ENCODE measurements at places on chromosomes 3 and 15.

DNA sequence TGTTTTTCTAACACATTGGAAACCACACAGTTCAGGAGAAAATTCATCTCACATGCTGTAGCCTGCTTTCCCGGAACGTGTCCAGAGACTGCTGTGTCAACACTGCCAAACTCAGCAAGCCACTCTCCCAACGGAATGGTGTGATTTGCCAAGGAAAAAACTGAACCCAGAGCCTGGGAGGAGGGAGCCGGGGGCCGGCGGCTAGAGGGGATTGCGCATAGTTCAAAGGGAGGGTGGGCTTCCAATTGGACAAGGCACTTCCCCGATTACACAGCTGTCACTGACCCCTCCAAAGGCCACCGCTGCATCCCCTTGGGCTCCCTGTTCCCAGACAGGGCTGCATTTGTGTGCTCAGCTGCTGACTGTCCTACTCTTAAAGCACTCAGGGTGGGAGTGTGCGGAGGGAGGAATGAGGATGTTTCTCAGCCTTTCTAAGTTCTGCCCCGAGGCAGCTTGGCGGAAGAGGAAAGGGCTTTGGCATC is 256.2 kb downstream of the ZNF621 start:
- no peak for DNase-seq

DNA sequence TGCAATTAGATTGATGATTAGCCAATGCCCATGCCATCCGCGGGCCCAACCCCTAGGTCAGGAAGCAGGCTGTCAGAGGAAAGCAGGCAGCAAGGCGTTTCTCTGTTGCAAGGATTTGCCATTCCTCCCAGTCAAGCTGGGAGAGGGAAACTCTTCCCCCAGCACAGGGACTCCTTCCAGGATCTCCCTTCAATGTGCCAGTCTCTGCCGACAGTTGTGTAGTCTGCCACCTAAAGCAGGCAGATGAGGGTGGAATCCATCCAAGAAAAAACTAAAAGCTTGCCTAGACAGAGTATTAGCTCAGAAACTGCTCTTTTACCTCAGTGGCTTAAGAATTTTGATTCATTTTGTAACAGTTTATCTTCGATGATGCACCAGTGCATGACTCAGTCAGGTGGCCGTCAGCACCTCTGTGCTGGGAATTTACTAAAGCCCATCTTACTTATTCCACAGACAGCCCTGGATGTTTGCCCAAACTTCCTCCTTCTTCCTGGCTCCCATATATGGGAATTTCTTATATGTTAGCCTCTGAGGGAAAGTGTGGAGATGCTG is 501.5 kb upstream of the THBS1 start:
- no peak for DNase-seq

DNA sequence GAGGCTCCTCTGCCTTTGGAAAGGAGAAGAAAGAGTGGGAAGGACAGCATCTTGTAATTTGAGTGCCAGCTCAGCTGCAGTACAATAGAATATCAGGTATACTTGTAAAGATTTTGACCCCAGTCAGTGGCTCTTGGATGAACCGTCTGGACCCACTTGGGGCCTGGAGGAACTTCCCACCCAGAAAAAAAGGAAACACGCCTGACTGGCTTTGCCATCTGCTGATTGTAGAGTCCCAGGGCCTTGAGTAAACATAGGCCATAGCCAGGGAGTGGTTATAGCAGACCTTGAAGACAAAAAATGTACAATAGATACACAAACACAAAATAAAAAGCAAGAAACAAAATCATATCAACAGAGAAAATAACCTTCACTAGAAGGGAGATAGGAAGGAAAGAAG is 112.1 kb downstream of the GOLIM4 start:
- no peak for DNase-seq

DNA sequence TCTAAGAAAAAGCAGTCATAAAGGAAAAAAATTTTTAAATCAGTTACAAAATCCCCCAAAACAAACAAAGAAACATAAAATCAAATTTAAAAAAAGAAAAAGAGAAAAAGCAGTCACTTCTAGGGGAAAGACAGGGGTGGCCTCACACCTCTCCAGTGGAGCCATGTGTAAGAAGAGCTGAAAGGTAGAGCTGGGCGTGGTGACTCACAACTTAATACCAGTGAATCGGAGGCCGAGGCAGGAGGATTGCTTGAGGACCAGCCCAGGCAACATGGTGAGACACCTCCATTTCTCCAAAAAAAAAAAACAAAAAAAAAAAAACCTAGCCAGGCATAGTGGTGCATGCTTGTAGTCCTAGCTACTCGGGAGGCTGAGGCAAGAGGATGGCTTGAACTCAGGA is 14.7 kb downstream of the MESD start:
- DNase-seq = no peak

GRCh38 chr15:99565049-99565298 is 810 bp upstream of the MEF2A start:
- no peak for DNase-seq

- DNase-seq = no peak
These were observed 188.6 kb downstream of the NLGN1 start for GRCh38 chr3:173586166-173586565.

- no peak for DNase-seq
These were observed 45.2 kb upstream of the CCDC80 start for GRCh38 chr3:112685956-112686799.

DNA sequence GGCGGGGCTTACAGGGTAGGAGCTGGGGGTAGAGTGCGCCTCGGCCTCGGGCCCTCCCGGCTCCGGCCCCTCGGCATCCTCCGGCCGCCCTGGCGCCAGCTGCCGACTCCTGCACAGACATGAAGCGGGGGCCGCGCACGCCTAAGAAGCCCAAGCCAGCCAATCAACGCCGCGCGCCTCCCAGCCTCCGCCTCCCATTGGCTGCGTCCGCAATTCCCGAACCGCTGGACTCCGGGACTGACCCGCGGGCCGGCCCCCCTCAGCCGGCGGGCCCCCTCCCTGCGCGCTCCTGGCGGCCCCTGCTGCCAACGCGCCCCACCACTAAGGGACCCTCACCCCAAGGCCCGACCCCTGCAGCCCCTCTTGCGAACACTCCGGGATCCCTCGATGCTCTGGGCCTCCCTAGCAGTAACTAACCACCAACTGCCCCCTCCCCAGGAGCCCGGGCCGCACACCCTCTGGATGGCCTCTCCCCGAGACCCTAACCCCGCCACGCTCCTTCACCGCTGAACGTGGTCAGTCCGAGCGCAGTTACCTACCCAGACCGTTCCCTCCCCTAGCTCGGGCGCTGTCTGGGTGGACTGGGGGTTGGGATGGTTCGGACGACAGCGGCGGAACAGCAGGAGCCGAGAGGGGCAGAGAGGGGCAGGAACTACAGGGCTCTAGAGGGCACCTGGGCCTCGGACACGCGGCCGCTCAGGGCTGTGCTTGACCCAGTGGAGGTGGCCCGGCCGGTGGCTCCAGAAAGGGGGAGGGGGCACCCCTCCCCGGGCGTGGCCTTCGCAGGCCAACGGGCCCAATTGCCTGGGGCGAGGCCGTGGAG is 5.0 kb downstream of the GATA2 start:
- no peak for DNase-seq

DNA sequence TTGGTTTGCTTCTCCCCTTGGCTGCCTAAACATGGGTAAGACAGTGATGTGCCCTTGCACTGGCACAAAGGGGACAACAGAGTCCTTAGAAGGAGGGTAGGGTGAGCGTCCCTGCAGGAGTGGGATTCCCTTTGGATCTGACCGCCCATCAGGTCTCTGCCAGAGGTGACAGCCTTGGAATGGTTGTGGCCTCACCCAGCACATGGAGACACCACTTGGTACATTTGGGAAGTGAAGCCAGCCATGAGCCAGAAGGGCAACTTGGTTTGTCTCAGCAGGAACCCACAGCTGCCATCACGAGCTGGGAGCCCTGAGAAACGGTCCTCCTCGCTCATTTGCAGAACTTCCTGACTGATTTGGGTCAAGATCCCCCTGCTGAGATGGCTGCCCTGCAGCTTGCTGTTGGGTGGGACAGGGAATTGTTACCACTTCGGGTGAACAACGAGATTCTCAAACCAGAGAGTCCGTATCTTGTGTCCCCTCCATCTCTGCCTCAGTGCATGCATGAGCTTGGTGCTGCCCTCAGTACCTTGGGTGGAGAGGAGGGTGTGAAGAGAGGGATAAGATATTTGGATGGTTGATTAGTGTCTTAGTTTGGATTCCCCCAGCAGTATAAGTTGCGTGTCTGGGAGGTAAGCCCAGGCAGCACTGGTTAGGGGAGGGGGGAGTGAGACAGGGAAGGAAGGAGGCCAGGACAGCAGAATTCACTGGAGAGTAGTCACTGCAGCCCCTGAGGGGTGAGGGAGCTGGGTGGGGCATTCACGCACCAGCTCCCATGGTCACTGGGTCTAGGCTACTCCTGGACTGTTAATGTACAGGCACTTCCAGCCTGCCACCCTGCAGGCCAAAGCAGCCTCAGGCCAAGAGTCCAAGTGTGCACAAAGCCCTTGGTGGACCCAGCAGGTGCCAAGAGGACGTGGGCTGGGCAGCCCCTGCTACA is 168.8 kb upstream of the TOPAZ1 start:
- DNase-seq = no peak

DNA sequence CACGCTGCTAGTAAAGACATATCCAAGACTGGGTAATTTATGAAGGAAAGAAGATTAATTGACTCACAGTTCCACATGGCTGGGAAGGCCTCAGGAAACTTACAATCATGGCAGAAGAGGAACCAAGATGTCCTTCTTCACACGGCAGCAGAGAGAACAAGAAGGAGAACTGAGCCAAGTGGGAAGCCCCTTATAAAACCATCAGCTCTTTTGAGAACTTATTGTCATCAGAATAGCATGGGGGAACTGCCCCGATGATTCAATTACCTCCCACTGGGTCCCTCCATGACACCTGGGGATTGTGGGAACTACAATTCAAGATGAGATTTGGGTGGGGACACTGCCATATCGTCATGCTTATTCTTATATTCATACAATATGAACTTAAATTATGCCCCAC is 49.0 kb downstream of the DUT start:
- DNase-seq = no peak

GRCh38 chr15:68482246-68482645 is 50.3 kb upstream of the ITGA11 start:
- no peak for DNase-seq

DNA sequence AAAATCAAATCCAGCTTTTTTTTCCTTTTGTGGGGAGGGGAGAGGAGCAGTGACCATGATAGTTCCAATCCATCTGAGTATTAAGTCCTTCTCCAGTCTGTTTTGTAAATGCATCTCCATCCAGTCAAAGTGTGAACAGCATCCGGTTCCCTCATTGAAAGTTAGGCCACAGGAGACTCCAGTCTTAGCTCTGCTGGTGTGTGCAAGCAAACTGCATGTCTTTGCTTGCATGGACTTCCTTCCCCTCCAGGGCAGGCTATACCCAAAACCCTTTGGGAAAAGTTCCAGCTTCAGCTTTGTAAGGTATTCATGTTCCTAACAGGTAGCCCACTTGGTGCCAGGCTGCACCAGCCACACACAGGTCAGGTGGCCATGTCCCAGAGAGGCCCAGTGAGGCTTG is 3.1 kb upstream of the MAN2C1 start:
- no peak for DNase-seq

DNA sequence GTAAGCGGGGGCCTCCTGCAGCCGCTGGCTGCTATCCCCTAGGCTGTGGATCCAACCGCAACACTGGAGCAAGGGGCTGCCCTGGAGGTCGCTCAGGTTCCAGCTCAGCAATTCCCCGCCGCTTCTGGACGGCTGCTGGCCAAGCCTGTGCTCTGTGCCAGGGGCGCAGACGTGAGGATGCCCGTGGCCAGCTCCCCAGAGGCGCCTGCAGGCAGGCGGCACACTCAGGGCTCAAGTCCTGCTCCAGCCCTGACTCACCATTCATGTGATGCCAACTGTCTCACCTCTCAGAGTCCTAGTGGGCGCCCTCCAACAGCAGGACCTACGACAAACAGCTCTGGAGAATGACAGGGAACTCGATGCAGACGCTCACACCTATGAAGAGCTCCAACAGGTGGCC is 31.6 kb downstream of the KLHL25 start:
- DNase-seq = no peak

DNA sequence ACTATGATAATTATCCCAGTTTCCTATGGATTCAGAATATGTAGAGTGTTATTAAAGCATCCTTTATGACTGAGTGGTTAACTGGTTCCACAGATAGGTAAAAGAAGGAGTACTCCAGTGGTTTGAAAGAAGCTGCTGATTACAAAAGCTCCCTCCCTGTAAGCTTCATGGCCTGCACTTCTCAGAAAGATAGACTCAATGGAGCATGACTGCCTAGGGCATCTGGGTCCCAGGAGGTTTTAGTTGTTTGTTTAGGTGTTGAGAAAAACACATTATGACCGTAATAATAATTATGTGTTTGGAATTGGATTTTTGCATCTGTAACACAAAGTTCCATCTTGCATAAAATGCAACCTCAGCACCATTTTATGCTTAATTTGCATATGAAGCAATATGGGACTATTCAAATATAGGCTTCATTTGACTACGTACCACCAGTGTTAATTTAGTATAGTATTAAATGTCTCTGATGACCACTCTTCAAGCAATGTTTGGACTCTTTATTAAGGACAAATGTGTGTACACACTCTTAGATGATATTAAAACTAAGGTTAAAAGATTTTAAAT is 121.1 kb downstream of the ROBO2 start:
- no peak for DNase-seq

- DNase-seq = no peak
These were observed 1389.3 kb upstream of the ALCAM start for GRCh38 chr3:103977417-103977816.

GRCh38 chr15:70833861-70834765 is 19.8 kb downstream of the LARP6 start:
- no peak for DNase-seq

GRCh38 chr3:173709026-173709425 is 311.5 kb downstream of the NLGN1 start:
- DNase-seq = no peak

- no peak for DNase-seq
These were observed 28.4 kb downstream of the IRAK2 start for GRCh38 chr3:10192953-10193691.

GRCh38 chr3:23824699-23825444 is 19.1 kb downstream of the UBE2E1 start:
- DNase-seq = no peak

GRCh38 chr15:55403531-55403930 is 4.6 kb downstream of the CCPG1 start:
- DNase-seq = no peak

DNA sequence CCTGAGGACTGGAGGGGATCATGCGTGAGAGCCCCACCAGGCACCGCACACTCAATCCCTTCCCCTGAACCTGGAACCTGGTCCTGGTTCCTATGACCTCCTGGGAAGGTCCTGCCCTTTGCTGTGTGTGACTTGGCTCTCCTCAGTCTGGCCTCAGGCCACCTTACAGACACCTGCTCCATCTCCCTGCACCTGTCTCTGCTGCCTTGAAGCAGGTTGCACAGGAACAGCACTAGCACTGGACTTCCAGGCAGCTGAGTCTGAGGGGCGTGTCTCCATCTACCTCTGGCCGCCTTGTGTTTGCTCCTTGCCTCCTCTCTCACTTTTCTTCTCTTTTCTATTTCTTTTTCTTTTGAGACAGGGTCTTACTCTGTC is 15.4 kb downstream of the PSTPIP1 start:
- DNase-seq = no peak
